ENCODE measurements at places on chromosomes 6 and 20.

GRCh38 chr20:60453388-60454246 lies 495.4 kb downstream of the CDH26 start:
- no peak for DNase-seq

DNA sequence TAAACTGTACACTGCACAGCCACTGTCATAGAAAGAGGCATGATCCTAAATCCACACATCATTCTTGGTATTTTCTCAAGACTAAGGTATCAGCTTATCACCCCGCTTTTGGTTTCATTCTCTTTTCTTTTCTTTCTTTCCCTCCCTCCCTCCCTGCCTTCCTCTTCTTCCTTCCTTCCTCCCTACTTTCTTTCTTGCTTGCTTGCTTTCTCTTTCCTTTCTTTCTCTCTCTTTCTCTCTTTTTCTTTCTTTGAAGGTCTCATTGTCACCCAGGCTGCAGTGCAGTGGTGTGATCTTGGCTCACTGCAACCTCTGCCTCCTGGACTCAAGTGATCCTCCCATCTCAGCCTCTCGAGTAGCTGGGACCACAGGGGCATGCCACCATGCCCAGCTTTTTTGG lies 81.1 kb downstream of the MAP7 start:
- no peak for DNase-seq

- DNase-seq = no peak
Measured at GRCh38 chr20:11261533-11262000, 587.8 kb upstream of the JAG1 start.

DNA sequence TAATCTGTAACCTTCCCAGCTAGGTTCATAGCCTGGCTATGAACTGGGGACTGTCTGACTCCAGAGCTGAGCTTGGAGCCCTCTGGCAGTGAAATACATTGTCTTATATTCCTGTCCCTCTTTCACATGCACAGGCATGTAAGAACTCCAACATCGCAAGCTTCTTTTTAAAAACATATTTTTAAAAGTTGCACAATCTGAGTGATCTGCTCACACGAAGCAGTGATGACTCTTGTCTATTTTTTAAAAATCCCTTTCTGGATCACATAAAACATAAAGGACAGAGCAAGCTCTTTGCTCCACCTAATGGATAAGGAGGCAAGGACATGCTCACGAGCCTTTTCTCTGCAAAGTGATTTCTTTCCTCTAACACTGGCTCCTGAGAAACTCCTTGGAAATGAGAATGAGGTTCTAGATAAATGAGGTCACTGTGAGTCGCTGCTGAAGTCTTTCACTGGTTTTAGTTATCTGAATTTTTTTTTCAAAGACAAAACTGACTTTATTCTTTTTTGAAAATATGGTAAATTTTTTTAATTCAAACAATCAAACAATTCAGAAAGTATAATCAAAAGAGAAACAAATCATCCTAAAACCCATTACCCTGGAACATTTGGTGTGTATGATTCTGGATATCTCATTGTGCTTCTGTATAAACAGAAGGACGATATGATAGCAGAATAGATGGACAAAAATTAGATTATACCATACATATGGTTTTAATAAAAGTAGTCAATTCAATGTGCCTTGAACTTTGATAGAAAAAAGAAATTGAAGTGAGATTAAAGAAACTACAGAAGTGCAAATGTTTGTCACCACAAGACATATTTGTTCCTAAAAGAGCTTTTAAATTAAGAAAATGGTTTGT lies 30.8 kb downstream of the IL20RA start:
- DNase-seq = peak; percentile 4

DNA sequence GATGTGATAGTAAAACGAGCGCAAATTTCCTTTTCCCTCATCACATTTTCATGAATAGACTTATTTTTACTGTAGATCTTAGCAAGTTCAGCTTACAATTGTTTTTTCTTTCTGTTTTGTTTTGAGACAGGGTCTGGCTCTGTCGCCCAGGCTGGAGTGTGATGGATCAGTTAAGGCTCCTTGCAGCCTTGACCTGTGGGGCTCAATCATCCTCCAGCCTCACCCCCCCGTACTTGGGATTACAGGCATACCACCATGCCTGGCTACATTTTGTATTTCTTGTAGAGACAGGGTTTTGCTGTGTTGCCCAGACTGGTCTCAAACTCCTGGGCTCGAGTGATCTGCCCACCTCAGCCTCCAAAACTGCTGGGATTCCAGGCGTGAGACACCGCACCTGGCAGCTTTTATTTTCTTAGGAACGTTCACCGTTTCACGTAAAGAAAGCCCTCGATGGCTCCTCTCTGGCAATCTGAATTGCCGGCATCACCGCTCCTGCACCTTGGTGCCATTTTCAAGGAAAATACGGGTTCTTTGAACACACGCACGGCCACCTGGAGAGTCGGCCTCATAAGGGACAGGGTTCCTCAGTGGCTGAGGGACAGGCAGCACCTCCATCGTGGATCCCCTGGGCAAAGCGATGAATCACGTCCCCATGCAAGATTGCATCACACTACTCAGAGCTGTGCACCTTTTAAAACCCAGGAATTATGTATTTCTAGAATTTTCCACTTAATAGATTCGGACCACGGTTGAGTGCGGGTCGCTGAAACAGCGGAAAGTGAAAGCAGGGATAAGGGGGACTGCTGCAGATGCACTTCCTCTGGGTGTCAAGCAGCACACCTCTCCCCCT lies 78.7 kb downstream of the IRF4 start:
- DNase-seq = no peak

DNA sequence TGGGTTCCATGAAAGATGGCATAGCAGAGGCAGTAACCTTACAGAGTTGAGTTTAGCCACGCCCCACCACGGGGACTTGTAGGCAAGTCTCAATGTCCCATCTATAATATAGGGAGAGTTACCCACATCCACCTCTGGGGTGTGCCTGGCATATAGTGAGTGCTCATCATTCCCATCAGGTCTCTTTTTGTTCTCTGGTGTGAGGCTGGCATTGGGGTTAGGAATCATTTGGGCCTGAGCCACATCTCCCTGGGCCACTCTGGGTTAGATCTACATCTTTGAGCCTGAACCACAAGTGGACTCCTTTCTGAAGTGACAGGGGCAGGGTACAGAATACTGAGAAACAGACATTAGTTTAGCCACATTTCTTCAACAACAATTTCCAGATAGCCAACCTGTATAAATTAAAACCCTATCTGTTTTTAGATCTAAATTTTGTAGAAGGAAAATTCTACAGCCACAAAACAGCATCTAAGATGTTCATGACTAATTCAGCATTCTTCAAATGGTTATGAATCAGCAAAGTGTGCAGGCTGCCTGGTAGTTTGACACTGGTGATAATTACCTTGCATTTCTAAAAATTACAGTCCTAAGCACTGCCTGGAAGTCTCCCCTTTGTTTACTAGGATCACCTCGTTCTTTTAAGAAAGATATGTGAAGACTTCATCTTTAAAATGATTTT lies 20.1 kb downstream of the RNF24 start:
- no peak for DNase-seq

- DNase-seq = no peak
Measured at GRCh38 chr20:37945091-37945547, 42.2 kb downstream of the VSTM2L start.

DNA sequence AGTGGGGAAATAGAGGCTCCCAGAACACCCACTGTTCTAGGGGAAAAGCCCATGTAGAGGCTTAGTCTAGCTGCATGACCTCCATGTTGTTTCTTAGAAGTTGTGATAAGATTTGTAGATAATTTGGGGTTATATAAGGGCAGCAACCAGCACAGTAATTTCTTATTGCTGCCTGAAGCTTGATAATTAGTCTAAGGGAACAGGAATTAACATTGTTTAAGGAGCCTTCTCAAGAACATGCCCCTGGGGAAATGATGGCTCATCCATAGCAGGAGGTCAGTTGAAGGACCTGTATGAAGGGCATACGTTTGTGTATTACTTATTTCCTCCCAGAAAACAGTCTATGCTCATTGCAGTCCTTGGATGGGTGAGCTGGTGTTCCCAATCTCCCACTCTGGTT lies 170.7 kb upstream of the SCGN start:
- DNase-seq = no peak

- DNase-seq = no peak
Measured at GRCh38 chr6:12436683-12437082, 146.5 kb downstream of the EDN1 start.

DNA sequence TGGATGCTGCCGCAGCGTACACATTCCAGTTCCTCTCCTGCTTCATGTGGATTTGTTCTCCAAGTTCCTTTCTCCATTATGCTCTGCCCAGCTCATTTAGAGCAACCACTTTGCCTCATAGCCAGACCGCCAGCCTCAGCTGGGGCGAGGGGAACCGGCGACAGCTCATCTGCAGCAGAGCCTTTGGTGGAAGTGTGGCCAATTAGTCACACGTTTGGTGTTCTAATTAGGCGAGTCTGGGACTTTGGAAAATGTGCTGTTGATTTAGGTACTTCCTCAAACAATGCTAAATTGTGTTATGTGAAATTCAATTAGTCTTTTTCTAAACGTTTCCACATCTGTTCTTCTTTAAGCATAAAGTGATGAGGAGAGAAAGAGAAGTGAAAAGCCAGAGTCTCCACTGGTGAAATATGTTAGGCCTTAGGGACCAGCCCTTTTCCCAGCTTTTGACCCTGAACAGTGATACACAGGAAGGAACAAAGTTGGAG lies 217.9 kb downstream of the TBX18 start:
- DNase-seq = no peak

All from putamen (tissue), 1 donor.